ENCODE measurements at places on chromosomes 3 and 15.

GRCh38 chr3:65151666-65152065 lies 463.9 kb upstream of the ADAMTS9 start:
- DNase-seq: no peak

DNA sequence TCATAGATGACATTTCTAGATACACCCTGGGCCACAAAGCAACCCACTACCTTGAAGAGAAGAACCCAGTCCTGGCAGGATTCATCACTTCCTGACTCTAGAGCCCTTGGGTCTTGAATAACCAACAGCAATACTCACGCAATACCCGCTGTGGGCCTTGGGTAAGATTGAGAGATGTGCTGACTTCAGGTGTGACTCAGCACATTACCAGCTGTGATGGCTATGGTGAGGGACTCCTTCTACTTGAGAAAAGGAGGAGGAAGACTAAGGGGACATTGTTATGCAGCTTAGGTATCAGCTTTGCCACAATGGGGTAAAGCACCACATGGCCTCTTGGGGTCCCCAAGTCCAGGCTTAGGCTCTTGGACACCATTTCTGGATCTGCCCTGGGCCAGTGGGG lies 14.9 kb downstream of the C3orf33 start:
- no peak for DNase-seq

DNA sequence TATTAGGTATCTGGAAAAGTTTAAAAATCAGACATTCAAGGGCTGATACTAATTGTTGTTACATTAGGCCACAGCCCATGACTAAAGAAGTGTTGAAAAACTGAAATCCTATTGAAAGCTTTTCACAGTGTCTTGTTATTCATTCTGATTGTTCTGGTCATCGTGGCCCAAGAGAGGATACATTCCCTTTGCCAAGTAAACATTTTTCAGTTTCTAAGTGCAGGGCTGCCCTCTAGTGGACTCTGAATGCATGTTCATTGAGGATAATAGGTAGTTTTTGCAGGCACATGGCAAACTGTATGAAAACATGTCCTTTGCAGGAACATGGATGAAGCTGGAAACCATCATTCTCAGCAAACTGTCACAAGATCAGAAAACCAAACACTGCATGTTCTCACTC lies 181.1 kb downstream of the MYRIP start:
- DNase-seq: no peak

DNA sequence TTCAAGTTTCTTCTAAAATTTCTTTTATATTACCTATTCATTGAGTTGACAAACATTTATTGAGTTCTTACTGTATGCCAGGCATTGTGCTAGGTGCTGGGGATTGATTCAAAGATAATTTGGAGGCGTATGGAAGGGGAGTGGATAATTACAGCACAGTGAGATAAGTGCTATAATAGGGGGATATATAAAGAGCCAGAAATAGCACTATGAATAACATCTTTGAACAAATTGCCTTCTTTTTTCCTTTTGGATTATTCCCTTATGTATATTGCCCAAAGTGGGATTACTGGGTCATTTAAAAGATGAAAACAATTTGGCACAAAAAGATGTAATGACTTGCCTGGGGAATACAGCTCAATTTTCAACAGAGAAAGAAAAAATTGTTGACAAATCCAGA lies 64.6 kb downstream of the LPP start:
- no peak for DNase-seq

DNA sequence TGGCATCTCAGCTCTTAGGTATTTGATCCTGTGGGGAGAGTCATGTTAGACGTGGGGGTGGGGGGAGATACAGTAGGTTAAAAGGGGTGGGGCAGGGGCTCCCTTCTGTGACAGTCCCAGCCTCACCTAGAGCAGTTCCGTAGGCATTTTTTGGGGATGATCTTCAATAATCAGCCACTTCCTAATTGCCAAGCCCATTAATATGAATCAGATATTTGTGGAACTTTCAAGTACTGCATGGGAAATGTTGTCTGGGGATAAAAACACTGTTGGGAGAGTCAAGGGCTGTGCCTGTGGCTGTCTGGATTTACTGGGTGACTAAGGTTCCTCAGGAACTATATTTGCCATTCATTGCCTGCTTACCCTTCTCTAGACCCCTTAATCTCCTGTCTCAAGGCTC lies 9.5 kb downstream of the C3orf52 start:
- DNase-seq: no peak

DNA sequence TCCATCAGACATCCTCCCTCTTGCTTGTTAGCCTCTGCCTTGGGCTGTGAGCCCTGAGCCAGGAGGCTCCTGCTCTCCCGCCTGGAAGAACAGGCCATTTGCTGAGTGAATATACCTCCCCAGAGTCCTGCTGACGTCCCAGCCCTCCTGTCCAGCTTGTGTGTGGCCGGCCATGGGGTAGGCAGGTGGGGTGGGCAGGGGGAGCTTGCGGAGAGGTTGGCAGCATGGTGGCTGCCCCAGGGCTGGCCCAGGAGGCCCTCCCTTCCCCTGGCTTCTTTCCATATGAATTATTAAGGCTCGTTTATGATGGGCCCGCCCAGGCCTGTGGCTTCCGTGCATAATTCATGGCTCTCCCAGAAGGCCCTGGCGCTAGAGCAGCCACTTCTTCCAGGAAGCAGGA lies 18.7 kb downstream of the CACNA2D2 start:
- no peak for DNase-seq

DNA sequence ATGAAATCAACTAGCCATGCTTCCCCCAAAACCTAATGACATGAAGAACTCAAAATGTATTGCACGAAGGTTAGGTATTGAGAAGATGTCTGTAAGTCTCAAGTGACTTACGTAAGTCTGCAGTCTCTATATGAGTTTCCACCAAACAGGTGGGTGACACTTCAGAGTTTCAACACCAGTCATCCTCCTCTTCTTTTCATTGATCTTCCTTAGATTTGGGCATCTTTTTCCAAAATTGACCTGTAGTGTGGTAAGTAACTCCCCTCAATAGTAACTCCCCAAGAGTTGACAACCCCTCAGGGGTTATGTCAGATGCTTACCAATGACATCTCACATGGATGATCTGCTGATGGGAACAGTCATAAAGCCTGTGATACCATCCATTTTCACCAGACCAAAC lies 46.1 kb downstream of the GPR176 start:
- no peak for DNase-seq

DNA sequence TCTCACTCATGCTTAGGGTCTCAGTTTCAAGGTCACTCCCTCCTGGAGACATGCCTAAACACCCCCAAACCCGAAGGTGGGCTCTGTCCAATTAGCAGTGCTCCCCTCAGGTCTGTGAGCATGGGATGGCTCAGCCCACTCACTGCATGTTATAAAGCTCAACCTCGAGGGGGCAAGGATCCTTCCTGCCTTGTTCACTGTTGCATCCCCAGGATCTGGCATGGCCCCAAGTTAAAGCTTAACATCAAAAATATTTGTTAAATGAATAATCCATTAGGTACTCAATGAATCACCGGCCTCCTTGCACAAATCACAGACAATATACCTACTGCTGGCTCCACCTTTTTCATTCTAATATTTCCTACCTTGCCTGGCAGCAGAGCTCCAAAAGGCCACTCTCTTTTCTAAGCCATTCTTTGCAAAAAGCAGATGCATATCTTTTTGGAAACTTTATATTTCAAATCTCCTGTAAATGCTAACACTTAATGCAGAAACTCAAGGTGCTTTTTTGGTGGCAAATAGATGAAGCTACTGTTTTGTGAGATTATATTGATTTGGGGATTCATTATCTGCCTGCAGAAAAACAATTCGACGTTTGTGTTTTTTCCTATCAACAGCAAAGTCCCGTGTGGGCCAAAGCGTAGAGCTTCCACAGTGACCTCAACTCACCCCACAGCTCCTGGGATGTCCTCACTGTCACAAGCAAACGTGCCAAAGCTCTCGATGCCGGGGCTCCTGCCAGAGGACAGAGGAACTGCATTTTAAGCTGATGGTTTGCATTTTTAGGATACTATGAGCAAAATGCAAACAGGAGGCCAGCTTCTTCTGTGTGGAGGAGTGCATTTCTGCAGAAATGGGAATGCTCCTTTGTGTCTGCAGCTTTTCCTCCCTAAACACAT lies 35.4 kb downstream of the PCOLCE2 start:
- no peak for DNase-seq

DNA sequence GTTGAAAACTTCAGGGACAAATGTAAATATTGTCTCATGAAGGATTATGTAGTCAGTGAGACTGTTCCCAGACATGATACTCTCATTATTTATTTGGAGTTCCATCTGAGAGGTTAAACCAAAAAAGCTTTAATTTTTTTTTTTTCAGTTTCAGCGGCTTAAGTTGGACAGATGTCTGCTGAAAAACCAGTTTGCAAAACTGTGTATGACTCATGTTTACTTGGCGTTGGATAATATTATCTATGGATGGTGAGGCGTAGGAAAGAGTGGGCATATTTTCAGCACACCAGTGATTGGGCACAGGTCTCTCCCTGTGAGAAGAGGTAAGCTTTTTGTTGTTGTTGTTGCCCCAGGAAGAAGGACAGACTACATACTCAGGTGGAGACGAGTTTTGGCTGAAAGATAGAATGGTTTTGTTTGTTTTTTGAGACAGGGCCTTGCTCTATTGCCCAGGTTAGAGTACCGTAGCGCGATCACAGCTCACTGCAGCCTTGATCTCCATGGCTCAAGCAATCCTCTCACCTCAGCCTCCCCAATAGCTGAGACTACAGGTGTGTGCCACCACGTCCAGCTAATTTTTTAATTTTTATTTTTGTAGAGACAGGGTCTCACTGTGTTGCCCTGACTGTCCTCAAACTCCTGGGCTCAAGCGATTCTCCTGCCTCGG lies 16.4 kb upstream of the ANXA2 start:
- DNase-seq: no peak

DNA sequence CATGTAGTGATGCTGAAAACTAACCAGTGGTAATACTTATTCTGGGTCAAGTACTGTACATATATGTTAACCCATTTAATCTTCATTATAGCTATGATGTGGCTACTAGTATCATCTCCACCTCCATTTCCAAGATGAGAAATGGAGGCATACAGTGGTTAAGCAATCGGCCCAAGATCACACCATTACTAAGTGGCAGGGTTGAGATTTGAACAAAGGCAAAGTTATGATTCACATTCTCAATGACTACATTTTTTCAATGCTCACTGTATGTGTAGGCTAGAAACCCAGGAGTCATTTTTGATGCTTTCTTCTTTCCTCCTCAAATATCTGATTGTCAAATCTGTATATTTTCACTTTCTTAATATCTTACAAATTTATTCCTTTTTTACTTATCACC lies 30.2 kb downstream of the ABI3BP start:
- no peak for DNase-seq

DNA sequence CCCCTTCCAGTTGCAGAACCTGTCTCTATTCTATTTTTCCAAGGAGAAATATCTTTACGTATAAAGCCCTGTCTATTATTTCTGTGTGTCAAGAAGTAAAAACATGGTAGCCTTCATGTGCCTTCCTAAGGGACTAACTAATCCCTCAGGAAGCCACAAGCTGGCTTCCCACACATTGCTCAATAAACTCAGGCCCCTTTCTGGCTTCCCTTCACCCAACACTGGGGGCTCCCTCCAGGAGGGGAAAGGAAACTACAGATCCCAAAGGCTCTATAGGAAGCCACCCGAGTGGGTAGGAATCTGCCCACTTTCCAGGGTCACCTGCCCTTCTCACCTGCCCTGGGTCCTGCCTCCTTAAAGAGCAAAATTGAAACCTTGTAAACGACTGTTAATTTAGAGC lies 4.6 kb downstream of the TLE3 start:
- no peak for DNase-seq
